ENCODE measurements at places on chromosomes 2 and 18.

DNA sequence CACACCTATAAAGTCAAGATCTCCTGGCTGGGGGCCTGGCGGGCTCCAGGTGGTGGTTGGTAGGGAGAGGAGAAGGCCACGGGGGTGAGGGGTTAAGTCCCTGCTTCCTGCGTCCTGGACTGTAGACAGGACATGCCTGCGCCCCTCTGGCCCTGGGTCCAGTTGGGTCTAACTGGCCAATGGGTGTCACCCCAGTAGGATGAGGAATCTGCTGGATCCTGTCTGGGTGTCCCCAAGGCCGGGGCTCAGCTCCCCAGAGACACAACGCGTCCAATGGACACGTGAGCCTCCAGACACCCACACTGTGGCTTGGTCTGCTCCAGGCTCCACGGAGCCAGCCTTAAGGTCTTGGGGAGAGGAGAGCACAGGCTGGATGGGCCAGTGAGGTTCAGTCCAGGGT is 19.6 kb downstream of the AQP12A start:
- no peak for DNase-seq

- no peak for DNase-seq
Measured at GRCh38 chr2:72036173-72036545, 111.5 kb downstream of the CYP26B1 start.

- DNase-seq: no peak
Measured at GRCh38 chr2:190829642-190830041, 51.0 kb upstream of the GLS start.

- DNase-seq: no peak
Measured at GRCh38 chr18:13470516-13471197, 252.1 kb downstream of the LDLRAD4 start.

- no peak for DNase-seq
Measured at GRCh38 chr2:237153181-237153580, 67.5 kb downstream of the COPS8 start.

DNA sequence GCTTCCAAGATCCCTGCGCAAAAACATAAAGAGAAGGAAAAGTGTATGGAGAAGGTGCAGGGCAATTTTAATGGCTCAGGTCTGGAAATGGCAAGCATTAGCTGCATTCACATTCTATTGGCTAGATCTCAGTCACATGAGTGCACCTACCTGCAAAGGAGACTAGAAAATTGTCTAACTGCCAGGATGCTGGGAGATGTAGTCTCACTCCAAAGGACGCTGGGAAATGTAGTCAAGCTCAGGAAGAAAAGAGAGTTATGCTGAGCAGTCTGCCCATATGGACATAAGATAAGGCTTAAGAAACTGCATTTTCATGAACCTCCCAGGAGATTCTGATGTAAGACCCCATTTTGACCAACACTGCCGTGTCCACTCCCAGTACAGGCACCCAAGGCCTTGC is 9.5 kb upstream of the KLHL29 start:
- DNase-seq: no peak

DNA sequence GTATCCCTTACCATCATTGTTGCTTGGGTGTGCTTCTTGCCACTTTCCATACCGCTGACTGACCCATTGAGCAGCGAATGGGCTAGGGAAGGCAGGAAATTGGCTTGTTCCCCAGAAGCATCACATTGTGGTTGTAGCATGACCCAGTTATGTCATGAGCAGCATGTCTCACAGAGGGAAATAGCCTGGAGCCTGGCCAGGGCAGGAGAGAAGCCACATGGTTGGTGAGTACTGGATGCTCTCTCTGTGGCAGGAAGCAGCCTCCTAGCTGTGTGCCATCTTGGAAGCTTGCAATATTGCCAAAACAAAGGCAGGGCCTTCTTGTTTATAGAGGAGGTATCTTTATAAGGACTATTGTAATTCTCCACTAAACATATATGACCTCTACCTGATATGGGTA is 482.6 kb downstream of the PIK3C3 start:
- DNase-seq: no peak

- no peak for DNase-seq
Measured at GRCh38 chr18:25457126-25457525, 105.2 kb upstream of the ZNF521 start.

DNA sequence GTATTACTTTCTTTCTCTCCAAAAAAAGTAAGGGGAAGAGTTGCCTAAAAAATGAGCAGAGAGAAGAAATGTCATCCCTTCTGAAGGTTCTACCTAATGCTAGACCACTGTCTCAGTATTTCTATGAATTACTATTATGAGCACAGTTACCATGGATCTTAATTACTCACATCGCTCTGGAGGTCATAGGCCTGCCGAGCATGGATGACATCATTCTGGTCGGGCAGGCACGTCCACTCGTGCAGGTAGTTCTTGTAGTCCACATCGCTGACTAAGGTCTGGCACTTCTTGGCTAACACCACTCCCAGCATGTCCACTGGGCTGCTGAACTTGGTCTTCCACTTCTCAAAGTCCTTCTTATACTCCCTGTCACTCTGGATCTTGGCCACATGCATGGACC is 106.9 kb downstream of the NEB start:
- DNase-seq: no peak

DNA sequence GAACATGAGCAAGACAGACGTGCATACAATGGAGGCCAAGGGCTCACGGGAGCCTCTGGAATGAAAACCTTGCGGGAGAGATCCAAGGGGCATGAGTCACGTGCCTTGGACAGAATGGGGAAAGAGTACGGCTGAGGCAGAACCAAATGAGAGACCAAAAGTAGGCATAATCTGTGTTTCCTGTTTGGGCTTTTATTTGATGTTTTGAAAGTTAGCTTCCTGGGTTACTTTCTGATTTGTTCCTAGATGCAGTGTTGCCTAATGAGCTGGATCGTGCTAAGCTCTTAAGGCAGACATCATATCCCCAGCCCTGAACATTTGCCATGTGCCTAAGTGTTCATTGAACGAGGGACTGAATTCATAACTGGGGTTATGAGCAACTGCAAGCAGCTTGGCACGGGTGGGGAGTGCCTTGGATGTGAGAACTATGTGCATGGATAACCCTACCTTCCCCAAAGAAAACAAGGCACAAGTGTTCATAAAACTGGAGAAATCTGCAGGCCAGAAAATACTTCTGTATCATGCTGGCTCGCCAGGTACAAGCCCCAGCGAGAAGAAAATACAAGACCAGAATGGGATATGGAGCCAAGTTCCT is 60.3 kb upstream of the RPL31 start:
- no peak for DNase-seq

DNA sequence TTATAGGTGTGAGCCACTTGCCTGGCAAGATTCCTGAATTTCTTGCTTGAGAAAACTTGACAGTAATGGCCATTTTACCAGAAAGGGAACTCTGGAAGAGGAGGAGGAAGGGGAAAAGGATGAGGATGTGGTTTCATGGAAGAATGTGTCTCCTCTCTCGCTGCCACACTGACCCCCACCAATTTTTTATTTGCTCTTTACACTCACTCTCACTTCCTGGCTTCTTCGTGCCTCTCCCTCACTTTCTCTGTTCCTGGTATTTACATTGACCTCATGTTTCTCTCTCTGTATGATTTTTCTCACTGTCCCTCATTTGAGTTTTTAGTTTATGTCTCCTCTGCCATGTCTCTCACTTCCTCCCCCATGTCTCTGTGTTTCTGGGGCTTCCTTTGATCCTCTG is 134.5 kb upstream of the CAB39 start:
- no peak for DNase-seq

DNA sequence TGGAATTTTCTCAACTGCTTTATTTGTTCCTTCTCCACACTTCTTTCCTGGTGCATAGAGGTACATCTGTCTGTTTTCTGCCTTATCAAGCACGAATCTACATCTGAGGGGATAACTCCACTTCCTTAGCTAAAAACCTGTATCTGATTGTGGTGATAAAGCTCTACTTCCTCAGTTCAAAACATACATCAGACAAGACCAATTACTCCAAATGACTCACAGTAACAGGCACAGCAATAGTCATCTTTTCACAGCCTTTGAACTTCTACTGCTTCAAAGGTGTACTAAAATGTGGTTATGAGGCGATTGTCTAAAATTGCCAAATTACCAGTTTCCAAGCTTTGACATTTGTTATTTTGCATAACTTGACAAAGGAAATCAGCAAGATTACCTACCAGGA is 803.6 kb upstream of the ZEB2 start:
- no peak for DNase-seq

DNA sequence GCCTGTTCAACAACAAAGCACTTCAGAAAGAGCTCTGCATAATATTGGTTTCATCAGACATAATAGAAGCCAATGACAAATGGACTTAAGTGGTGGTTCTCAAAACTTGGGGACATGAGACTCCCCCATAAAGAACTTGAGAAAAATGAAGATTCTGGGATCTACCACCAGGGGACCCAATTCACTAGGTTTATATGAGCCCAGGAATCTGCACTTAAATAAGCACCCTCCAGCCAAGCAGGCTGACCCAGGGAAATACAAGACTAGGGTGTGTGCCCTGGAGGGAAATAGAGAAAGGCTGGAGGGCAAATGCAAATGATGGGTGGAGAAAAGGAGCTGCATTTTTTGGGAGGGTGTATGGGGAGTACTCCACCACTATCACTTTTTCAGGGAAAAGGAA is 52.5 kb downstream of the SATB2 start:
- DNase-seq: no peak

DNA sequence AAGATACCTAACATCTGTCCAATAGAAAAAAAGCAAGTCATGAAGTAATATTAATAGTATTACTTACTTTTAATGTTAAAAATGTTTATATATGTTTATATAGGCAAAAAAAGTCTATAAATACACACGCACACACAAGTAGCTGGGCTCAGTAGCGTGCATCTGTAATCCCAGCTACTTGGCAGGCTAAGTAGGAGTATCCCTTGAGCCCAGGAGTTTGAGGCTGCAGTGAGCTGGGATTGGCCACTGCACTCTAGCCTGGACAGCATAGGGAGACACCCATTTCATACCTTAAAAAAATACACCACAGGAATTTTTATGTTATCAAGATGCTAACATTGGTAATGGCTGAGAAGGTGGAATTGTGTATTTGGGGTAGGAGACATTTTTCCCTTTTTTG is 17.4 kb upstream of the AFTPH start:
- DNase-seq: no peak

DNA sequence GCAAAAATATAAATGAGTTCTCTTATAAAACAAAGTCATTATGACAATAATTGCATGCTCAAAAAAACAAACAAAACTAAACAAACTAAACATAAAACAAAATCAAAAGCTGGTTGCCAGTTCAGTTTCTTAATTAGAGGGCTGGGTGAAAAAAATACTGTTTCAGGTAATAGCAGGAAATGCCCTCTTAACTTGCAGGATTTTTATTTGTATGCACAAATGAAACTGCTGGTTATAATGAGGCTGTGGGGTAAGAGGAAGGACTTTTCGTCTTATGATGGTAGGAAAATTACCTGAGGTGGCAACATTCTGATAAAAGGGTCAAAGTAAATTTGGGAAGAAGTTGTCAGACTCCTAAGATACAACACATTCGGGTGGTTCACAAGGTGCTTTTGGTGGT is 21.5 kb upstream of the CDKL4 start:
- no peak for DNase-seq

- DNase-seq: no peak
Measured at GRCh38 chr2:68901199-68901514, 30.0 kb upstream of the BMP10 start.

GRCh38 chr2:216516730-216517350 is 18.2 kb downstream of the RPL37A start:
- DNase-seq: peak; percentile 79

- no peak for DNase-seq
Measured at GRCh38 chr18:68778280-68778886, 19.5 kb upstream of the CCDC102B start.

- DNase-seq: peak; percentile 13
Measured at GRCh38 chr18:43620936-43621335, 343.6 kb upstream of the SYT4 start.

DNA sequence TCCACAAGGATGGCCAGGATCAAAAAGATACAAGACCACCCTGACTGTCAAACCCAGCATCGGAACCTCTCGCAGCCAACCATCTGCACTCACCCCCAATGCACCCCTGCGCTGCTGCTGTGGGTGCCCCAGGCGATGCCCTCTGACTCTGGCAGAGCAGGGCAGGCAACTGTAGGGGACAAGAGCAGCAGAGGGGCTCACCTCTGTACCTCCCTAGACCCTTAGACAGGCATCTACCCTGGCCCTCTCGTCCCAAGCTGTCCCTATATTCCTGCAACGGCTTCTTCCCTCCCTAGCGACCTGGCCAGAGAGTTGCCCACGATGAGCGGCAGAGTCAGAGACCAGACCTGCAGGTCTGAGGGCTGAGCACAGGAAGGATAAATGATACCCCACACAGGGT is 128.2 kb downstream of the HDAC4 start:
- DNase-seq: no peak

- DNase-seq: peak; percentile 82
Measured at GRCh38 chr2:68653538-68653982, 10.2 kb downstream of the PROKR1 start.

DNA sequence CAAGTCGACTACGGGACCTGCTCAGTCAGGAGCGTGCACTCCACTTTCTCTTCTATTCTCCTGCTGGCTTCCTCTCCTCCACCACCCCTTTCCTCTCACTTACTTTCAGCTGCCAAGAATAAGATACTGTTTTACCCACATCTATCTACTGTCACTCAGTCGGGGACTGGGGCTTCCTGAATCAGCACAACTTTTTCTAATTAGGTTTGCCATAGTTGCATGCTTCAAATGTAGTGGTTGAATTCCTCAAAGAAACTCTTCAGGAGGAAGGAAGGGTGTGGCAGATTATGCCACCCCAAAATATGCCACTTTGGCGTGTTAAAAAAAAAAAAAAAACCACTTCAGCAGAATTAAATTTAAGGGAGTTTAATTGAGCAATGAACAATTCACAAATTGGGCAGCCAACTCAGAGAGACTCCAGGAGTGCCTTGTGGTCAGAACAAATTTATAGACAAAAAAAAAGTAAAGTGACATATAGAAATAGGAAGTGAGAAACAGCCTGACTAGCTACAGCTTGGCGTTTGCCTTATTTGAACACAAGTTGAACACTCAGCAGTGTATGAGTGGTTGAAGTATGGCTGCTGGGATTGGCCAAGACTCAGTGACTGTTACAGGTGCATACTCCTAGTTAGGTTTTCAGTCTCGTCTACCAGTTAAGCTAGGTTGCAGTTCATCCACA is 32.5 kb upstream of the RMDN2 start:
- DNase-seq: no peak

- no peak for DNase-seq
Measured at GRCh38 chr2:51789918-51790317, 758.0 kb upstream of the NRXN1 start.

DNA sequence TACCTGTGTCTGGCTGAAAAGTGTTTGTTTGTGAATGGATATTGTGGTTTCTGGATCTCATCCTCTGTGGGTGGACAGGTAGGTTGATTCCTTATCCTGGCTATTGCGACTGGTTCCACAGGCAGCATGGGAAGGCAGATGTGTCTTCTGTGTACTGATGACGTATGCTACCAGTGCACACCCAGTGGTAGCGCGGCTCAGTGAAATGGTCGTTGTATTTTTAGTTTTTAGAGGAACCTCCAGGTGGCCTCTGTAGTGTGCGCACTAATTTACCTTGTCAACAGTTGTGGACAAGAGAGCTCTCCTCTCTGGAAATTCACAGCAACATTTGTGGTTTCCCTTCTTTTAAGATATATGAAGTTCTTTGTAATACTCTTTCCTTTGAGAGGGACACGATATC is 52.5 kb downstream of the CCDC74A start:
- DNase-seq: no peak

Measured in COLO829 (cell line).